ENCODE measurements at places on chromosomes 5 and 9.

GRCh38 chr5:139975942-139976341, 67.2 kb downstream of the NRG2 start:
- no peak for DNase-seq

- no peak for DNase-seq
Observed at GRCh38 chr5:112971276-112971675, 5.3 kb upstream of the DCP2 start.

GRCh38 chr5:172455511-172456061, 1.3 kb upstream of the SH3PXD2B start:
- peak; percentile 78 for DNase-seq

DNA sequence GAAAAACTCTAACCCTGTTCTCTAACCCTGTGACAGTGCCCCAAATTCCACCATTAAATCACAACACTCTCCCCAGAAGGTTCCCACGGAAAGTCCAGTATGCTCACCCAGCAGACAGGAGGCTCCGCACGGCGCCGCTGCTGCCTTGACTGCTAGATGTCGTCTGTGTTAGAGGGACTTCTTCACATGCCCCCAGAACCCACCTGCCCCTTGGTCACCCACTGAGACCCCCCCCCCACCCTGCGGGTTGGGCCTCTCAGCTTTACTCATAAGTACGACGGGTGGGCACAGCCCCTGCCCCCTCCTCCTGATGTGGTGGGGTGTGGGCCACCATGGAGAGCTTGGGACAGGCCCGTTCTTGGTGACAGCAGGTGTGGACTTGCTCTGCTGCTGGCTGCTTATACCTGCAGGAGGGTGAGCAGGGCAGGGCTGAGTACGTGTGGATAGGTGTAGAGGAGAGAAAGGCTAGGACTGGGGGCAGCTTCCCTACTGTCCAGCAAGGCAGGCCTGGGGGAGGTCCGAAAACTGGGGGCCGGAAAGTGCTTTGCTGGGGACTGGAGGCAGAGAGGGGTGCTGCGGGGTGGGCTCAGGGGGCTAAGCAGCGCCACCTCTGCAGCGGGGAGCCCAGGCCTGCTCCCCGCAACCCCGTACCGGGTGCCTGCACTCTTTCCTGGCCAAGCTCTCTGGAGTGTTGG, 57.5 kb upstream of the OLFM1 start:
- DNase-seq: no peak

- DNase-seq: no peak
Observed at GRCh38 chr9:94301583-94301982, 26.9 kb downstream of the NUTM2F start.

- DNase-seq: no peak
Observed at GRCh38 chr5:2381070-2381469, 370.4 kb downstream of the IRX2 start.

- no peak for DNase-seq
Observed at GRCh38 chr5:147418613-147419012, 91.3 kb downstream of the DPYSL3 start.
